Renal cortex interstitium (tissue), 15 donors: ENCODE measurements at places on chromosomes 16 and 17. TPM values are rescaled to one million over a fixed set of nuclear protein-coding genes. Genes with fewer than 3 reads are reported as not detected.

- no peak for DNase-seq
Observed at GRCh38 chr17:1641065-1641403, 4.5 kb downstream of the SCARF1 start.

DNA sequence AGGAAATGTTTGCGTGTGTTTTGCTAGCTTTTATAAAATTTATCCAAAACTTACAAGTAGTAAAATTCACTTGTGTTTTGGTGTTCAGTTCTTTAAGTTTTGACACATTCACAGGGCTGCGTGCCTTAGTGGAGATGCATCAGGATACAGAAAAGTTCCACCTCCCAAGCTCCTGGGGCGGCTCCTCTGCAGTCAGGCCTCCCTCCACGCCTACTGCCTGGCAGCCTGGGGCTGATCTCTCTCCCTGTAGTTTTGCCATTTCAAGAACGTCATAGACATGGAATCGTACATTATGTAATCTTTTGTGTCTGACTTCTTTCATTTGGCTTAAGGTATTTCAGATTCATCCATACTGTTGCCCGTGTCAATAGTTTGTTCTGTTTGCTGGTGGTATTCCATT is 27.2 kb upstream of the IRF8 start:
- no peak for DNase-seq

GRCh38 chr16:57590654-57591085 is 37.8 kb upstream of the ADGRG1 start:
- DNase-seq: no peak

The TMEM100 gene
- polyA plus RNA-seq: 65.0 TPM

The LDHD gene
- polyA plus RNA-seq: 4.3 TPM
